T-helper 1 cell (primary cell): ENCODE measurements at places on chromosomes 11 and 22.

GRCh38 chr11:91248199-91248807 is 976.3 kb upstream of the FAT3 start:
- DNase-seq = no peak

- DNase-seq = no peak
Observed at GRCh38 chr11:120612513-120613263, 101.1 kb downstream of the GRIK4 start.

DNA sequence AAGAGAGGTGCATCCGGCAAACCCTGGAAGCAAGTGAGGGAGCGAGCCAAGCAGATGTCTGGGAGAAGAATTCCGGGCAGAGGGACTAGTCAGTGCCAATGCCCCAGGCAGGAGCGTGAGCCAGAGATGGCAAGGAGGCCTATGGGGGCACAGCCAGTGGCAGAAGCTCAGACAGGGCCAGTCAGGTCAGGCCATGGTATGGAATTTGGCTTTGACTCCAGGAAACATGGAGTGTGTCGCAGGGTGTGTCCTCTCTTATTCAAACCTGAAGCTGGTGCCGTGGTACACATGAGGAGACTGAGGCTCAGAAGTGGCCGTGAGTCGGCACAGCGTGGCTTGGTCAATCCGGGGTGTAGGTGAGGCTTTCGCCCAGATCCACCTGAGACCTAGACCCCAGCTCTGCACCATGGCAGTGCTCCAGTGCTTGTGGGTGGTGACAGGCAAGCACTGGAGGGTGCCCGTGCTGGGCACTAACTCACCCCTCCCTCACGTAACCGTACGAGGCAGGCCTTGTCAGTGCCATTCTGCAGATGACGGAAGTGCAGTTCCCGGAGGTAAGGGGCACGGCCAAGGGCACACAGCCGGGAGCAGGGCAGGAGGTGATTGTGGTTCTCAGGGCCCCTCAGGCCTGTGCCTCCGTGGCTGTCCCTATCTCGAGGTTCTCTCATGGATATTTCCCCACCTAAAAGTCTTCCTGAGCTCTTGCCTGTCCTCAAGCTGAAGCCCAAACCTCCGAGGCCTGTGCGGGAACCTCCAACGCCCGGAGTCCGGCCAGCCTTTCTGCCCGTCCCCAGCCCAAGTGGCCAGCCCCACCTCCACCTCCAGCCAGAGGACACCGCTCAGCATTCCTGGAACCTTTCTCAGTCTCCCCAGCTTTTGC is 10.6 kb upstream of the SPI1 start:
- no peak for DNase-seq

- DNase-seq = no peak
Observed at GRCh38 chr11:47378836-47379170, 456 bp upstream of the SPI1 start.

- DNase-seq = no peak
Observed at GRCh38 chr11:102419181-102419580, 33.4 kb downstream of the TMEM123 start.

- DNase-seq = no peak
Observed at GRCh38 chr11:32456864-32457263, 21.5 kb upstream of the WT1 start.

- no peak for DNase-seq
Observed at GRCh38 chr11:11553573-11553972, 68.2 kb downstream of the GALNT18 start.

GRCh38 chr11:72070491-72070890 is 9.9 kb downstream of the NUMA1 start:
- no peak for DNase-seq
